ENCODE measurements at places on chromosomes 4 and X. TPM values are rescaled to one million over a fixed set of nuclear protein-coding genes. Genes with fewer than 3 reads are reported as not detected.

DNA sequence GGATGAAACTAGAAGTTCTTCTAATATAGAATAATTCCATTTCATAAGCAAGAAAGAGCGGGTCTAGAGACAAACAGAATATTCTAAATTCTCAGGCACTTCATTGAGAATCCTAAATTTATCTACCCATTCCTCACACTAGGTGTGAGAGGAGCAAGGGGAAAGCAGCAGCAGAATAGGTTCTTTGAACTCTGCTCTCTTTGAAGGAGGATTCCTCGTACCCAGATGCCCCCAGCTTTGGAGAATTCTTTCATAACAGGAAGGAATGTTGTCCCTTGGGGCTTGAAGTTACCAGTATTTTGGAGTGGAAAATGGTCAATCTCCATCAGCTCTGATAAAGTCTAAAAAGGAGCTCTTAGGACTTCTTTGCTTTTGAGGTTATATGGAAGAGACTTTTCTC lies 59.7 kb upstream of the RASGEF1B start:
- DNase-seq: no peak

DNA sequence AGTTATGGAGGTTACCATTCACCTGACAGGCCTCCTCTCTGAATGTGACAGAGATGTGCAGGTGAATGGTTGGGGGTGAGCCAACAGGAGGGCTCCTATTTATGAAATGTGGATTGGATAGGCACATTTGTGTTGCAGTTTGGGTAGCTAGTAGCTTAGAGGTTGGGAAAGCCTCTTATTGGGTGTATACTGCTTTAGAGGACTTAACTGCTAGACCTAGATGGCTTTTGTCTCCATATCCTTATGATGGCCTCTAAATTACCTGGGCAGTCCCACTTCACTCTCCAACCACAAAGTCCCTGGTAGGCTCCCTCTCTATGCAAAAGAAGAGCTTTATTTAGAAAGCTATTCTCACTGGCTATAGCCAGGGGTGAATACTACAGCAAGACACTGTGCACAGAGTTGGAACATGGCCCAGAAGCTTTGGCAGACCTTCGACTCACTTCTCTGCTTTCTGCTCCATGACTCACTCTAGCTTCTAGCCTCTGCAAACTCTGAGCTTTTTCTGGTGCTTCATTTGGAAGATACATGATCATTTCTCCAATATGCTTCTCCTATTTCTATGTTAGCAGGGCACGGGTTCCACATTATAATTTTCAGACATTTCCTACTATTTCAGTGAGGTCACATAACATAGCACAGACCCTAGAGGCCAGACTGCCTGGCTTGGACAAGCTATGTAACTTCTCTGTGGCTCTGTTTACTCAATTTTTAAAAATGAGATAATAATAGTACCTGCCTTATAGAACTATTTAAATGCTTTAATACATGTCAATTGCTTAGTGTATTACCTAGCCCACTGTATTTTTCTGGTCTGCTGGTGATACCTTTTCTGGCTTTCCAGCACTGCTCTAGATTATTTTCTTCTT lies 6.0 kb upstream of the VGLL1 start:
- no peak for DNase-seq

DNA sequence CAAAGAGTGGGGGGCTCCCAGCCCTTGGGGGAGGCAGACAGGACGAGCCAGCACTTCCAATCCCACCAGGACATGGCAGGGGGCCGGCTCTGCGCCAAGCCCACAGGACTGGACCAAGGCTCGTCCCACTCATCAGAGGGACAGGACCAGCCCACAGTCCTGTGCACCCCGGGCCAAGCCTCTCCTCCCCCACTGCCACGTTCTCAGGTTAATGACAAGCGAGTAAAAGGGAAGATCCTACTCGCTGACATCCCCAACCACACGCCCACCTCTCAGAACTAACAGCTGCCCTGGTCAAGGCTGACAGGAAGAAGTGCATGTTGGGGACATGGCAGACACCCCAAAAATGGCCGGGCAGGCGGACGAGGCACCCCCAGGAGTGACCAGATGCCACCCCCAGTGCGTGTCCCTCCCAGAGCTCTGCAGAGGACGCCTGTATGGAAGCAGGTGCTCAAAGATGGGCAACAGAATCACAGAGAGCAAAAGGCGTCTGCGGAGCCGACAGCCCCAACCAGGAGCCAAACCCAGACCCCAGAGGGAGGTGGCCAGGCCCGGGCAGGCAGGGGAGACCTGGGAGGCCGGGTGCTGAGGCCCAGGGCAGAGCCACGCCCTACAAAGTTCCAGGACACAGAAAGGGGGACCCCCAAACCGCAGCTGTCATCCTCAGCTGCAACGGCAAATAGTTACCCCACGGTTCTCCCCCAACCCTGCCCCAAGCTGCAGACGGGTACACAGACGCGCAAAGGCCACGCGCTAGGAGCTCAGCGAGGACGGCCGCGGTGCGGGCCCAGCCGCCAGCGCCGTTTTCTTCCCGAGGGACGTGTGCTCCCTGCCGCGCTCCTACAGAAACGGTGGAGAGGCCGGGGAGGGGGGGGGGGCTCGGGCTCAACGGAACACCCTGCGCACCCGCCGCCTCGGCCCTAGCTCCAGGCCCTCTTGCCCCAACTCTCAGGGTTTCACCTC lies 1.7 kb downstream of the CTBP1 start:
- DNase-seq: no peak

- no peak for DNase-seq
These were observed 220.7 kb downstream of the TACR3 start for GRCh38 chr4:103499094-103499493.

GRCh38 chrX:38717871-38718270 lies 83.4 kb upstream of the MID1IP1 start:
- peak; percentile 3 for DNase-seq

- peak; percentile 74 for DNase-seq
These were observed at the start of gene FSTL5 for GRCh38 chr4:162163892-162164759. Gene FSTL5 (minus strand): TSS chr4:162164000. CDS start chr4:162111396, 52,604 bp downstream.

GRCh38 chrX:134909261-134909660 lies 81.5 kb upstream of the SMIM10 start:
- DNase-seq: no peak

DNA sequence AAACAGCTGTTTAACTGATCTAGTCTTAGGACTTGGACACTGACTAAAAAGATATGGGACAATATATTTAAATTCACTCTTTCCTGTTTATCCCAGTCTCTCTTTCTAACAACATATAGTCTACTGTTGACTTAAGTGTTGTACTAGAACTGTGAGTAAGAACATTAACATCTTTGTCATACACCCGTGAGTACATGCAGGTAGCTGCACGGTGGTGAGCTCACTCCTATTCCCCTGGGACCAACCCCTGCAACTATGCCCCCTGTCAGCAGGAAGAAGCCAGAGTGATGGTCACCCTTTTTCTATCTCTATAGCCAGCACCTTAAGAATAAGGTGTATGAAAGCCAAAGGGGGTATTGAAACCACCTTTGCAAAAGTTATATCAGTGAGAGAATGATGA lies 17.6 kb downstream of the TBL1X start:
- DNase-seq: no peak

DNA sequence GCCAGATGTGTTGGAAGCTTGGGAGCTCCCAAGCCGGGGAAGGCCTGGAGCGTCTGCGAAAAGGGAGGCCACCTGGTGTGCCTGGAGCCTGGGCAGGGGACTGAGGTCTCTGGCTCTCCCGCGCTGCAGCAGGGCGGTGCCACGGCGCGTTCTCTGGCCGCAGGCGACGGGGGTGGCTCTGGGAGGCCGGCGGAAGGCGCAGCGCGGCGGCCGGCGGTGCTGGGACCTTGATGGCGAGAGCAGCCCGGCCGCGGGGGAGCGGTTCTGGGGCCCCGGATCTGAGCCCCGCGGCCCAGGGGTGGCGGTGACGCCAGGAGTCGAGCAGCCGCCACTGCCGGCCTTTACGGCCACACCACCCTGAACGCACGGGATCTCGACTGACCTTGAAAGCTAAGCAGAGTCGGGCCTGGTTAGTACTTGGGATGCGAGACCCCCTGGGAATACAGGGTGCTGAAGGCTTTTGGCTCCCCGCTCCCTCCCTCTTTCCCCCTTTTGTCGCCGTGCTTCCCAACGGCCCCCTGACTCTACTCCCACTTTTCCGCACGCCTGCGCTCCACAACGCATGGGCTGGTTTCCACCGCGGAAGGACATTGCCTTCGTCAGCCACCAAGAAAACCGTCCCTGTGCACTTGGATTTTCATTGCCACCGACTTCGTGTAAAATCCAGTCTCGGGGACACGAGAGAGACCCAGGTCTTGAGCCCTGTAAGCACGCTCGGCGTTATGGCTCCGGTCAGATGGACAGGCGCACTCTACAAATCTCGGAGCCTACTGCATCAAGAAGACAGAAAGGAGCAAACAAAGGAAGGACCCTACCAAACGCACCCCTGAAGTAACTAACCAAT lies 9.5 kb downstream of the FRG2 start:
- no peak for DNase-seq

- no peak for DNase-seq
These were observed 132.1 kb upstream of the GK2 start for GRCh38 chr4:79540143-79540542.

GRCh38 chrX:86263526-86263925 lies 115.3 kb downstream of the DACH2 start:
- DNase-seq: no peak

- DNase-seq: no peak
These were observed 37.0 kb upstream of the NOCT start for GRCh38 chr4:138978600-138978999.

GRCh38 chr4:187027272-187027671 lies 303.6 kb upstream of the FAT1 start:
- no peak for DNase-seq

- no peak for DNase-seq
These were observed 681.5 kb downstream of the ARAP2 start for GRCh38 chr4:35562861-35563260.

- DNase-seq: peak; percentile 89
These were observed 5.4 kb upstream of the PDLIM5 start for GRCh38 chr4:94446386-94446785.

- no peak for DNase-seq
These were observed 23.9 kb downstream of the MANBA start for GRCh38 chr4:102736636-102737549.

- DNase-seq: peak; percentile 7
These were observed 29.3 kb downstream of the ZNF827 start for GRCh38 chr4:145909281-145909715.

DNA sequence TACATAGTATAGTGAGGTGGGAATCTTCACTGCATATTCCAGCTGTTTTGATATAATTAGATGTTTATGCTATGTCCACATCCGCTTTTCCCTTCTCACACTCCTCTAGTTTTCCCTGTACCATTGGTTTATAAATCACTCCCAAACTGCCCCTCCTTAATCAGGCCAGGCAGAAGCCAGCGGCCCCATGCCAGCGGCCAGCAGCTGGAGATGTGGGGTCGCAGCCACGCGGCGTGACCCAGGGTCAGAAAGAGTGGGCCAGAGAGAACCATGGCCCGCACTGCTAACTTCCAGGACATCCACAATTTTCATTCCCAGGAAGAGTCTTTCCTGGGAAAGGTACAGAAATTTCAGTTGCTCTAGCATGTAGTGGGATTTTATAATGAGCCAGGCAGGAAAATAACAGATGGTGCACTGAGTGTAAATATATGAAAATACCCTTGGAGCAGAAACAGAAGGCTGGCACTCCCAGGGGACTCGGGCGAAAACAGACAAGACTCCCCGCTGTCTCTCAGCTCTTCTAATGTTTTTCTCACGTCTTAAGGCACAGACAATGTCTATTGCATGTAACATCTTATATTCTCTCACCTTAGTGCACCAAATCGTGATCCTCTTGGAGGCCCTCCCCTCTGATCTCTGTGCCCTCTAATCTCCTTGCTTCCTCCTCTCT lies 145.9 kb upstream of the ZFP42 start:
- DNase-seq: no peak

- DNase-seq: no peak
These were observed 36.6 kb downstream of the IRF2 start for GRCh38 chr4:184437565-184438265.

- DNase-seq: no peak
These were observed 94.7 kb upstream of the INTU start for GRCh38 chr4:127538016-127538415.

- no peak for DNase-seq
These were observed 2.9 kb upstream of the CCNG2 start for GRCh38 chr4:77154065-77154464.

DNA sequence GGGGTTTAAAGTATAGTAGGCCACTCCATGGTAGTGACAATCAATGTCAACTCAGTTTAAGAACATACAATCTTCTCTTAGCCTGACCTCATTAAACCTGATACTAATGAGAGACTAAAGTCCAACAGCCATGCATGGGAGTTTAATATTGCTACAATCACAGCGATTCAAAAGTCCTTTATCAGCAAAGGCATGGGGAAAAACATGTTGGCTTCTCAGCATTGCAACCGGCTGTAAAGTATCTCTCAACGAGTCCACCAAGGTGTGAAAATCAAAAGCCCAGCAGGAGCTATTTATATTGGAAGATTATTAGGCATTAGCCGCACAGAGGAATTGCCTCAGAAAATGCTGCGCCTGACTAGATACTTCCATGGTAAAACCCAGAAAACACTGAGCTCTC lies 256.7 kb upstream of the PGRMC2 start:
- no peak for DNase-seq

DNA sequence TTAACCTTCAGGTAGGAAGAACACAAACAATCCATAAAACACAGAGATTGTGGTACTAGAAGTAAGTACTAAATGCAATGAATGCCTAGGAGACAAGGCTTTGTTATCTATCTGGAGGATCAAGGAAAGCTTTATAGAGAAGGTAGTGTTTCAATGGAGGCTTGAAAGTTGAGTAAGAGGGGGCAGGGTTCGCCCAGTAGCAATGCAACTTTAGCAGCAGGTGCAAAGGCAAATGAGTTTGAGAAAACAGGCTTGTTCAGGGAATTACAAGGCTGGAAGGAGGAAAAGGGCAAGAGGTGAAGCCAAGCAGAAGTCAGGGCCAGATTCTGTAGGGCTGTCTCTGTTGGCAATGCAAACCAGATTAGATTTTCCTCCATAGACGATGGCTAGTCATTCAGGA lies 35.5 kb upstream of the AMELX start:
- no peak for DNase-seq

DNA sequence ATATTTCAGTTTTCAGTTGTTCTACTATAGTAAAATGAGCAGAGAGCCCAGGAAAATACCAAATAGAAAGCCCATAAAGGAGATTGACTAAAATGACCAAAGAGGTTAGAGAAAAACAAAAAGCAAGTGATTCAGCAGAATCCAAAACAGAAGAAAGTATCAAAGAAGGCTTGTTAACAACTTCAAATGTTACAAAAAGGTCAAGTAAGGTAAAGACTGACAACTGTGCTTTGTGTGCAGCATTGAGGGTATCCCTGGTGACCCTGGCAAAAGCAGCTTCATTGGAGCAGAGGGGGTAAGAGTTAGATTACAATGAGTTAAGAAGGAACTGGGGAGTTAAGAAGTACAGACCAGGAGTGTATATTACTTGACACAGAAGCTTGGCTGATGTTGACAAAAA lies 317.9 kb downstream of the OPHN1 start:
- DNase-seq: no peak

GRCh38 chrX:136021160-136021559 lies 35.9 kb downstream of the SLC9A6 start:
- DNase-seq: no peak

GRCh38 chr4:128354205-128354821 lies 66.7 kb upstream of the PGRMC2 start:
- peak; percentile 90 for DNase-seq

- no peak for DNase-seq
These were observed 17.4 kb downstream of the GSPT2 start for GRCh38 chrX:51760657-51761056.

- peak; percentile 46 for DNase-seq
These were observed 79.5 kb upstream of the FAM9C start for GRCh38 chrX:13123857-13124345.

Gene HHIP
- total RNA-seq: 0.09 TPM

Gene PDCL2
- not detected for total RNA-seq

Gene SSX2B
- not detected for total RNA-seq

Gene RS1
- not detected for total RNA-seq

Gene SEC24B
- total RNA-seq: 16.9 TPM

Gene FAAH2
- total RNA-seq: 0.05 TPM

Gene FRG2
- total RNA-seq: not detected

Gene MBNL3
- 0.12 TPM for total RNA-seq

Measured in NCI-H460 (cell line).